ENCODE measurements at places on chromosomes 11 and 22.

DNA sequence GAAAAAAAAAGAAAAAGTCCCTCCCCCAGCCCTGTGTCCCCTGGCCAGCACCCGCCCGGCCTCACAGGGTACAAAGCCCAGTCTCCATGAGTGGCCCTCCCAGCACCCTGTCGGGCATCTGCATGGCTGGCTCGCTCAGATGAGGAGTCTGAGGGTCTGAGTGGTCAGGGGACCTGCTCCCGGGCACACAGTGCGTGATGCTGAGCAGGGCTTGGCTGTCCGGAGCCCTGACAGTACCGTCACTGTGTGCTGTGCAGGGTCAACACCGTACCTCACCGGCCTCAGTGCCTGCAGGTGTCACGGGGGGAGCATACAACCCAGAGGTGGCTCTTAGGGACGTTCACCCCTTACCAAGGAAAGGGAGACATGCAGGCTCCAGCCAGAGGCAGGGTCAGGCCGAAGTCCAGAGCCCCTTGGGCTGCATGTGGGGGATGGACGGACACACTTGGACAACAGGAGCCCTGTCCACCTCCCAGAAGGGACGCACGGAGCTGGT, 3.6 kb upstream of the PLXNB2 start:
- DNase-seq: no peak

DNA sequence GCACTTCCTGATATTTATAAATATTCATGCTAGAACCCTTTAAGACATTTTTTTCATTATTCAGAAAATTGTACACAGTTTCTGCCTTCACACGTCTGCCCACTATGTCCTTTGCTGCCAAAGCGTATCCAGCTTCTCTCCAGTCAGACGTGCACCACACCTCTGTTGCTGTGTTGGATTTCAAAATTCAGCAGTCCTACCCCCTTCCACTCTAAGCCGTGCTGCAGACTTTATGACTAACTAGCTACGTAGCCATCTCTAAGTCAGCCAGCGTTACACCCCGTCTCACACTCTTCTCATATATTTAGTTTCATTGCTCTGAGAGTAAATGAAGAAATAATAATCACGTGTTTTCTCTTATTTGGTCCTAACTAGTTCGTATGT, 28.2 kb upstream of the OPCML start:
- no peak for DNase-seq

GRCh38 chr22:46959369-46959768, 196.9 kb downstream of the TBC1D22A start:
- DNase-seq: no peak

DNA sequence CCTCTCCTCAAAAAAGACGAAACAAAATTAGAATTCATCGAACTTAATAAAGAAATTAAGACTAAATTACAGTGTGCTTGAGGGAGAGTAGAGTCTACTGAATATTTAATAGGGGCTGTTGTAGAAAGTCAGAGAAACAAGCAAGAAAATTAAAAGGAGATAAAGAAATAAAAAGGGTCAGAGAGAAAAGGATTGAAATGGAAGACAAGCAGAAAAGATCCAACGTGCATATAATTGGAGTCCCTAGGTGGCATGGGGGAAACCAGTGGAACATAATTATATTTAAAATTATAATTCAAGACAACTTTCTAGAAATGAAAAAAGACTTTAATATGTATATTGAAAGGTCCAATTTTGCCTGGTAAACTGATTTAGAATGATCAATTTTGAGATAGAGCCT, 74.3 kb downstream of the ACER3 start:
- no peak for DNase-seq

DNA sequence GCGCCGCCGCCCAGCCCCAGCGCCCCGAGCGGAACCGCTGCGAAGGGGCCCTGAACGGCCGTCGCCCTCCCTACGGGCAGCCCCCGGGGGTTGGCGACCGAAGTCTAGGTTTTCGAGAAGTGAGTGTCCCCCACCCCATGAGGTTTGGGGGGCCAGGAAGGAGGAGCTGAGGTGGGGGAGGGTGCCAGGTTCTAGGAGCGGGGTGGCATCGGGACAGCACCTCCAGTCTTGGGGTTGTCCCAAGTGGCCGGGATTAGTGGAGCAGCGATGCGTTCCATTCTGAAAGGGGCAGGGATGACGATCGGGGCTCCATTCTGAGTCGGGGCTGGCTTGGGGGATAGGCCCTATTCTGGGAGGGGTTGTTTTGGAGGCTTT, 408 bp downstream of the PPP2R5B start:
- DNase-seq: no peak

DNA sequence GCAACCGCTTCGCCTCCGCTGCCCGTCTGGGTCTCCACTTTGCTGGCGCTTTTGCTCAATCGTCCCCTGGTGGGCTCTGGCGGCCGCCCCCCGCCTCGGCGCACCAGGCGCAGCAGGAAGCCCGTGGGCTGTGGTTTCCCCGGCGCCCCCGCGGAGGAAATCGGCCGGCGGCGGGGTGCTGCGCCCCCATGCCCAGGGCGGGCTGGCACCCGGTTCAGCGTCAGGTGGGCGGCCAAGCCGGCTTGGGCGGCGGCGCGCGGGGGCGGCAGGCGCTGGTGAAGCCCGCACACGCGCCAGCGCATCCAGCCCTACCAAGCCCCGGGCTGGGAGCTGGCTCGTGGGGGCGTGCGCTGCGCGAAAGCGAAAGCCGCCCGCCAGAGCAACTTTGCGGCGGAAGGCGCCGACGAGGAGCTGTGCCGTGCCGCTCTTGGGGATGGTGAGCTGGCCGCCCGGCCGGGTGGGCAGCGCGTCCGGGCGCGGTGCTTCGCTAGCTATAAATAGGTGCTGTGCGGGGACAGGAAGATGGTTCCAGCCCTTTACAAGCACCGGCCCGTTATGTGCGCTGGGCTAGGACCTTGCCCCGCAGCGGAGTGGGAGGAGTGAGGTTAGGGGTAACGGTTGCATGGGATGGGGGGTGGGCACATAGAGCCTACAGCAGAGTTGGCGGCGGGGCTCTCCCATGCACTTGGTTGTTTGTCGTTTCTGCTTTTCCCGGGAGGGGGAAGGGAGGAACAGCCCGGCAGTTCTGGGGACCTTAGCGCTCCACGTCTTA, 25.0 kb upstream of the SUSD2 start:
- peak; percentile 58 for DNase-seq

DNA sequence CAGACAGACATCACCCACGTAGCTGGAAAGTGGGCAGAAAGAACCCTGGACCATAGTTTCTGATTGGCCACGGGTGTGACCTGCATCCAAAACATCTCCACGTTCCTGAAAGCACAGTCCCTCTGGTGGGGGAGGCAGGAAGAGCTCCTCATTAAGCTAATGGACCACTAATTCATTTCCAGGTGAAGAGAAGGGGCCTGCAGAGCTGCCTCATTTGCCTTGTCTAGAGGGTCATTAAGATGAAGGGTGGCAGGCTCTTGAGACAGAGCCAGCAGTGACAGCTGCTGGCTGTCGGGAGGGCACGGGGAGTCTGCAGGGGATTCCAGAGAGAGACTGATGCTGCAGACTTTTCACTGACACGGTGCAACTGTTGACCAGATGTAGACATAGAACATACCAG, 149.6 kb upstream of the OPCML start:
- no peak for DNase-seq

- no peak for DNase-seq
These were observed 3.3 kb upstream of the BACE1 start for GRCh38 chr11:117319214-117319840.

DNA sequence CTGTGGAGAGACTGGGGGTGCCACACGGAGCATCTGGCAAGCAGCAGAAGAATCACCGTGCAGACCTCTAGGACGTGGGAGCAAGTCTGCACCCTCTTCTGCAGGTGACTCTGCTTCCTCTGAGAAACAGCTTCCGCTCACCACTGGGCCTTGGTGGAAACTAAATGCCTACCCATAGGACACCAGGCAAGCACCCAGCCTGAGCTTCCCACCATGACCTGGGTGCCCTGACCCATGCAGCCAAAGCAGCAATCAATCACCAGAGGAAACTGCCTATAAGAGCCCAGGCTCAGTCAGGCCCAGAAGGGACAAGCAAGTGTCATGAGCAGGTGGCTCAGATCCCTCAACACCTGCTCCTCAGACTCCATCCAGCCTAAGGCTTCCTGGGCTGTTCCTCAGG, 63.4 kb downstream of the IGLL5 start:
- DNase-seq: no peak

DNA sequence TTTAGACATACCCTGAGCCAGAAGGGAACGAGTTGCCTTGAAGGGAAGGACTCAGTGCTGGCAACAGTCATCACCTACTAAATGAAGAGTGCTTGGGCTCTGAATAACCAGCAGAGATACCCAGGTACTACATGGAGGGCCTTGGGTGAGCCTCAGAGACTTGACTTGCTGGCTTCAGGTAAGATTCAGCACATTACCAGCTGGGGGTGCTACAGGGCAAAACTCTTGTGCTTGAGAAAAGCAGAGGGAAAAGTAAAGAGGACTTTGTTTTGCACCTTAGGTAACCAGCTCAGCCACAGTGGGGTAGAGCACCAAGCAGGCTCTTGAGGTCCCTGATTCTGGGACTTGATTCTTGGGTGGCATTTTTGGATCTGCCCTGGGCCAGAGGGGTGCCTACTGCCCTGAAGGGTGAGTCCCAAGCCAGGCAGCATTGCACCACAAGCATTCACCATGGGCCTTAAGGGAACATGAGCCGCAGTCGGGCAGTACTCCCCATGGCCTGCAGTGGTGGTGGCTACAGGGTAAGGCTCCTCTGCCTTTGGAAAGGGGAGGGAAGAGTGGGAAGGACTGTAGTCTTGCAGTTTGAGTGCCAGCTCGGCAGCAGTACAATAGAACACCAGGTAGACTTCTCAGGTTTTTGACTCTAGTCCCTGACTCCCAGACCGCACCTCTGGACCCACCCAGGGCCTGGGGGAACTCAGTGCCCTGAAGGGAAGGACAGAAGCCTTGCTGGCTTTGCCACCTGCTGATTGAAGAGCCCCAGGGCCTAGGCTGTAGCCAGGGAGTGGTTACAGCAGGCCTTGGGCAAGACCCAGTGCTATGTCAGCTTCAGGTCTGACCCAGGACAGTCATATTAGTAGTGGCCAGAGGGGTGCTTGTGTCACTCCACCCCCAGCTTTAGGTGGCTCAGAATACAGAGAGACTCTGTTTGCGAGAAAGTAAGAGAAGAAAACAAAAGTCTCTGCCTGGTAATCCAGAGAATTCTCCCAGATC, 22.7 kb upstream of the PLEKHA7 start:
- no peak for DNase-seq

- peak; percentile 89 for DNase-seq
These were observed at the start of gene SNX32 for GRCh38 chr11:65833297-65834030. SNX32 (plus strand) TSS chr11:65833963; CDS start chr11:65834066, 103 bp downstream.

- DNase-seq: no peak
These were observed 24.8 kb downstream of the ADAMTS15 start for GRCh38 chr11:130473056-130473794.

DNA sequence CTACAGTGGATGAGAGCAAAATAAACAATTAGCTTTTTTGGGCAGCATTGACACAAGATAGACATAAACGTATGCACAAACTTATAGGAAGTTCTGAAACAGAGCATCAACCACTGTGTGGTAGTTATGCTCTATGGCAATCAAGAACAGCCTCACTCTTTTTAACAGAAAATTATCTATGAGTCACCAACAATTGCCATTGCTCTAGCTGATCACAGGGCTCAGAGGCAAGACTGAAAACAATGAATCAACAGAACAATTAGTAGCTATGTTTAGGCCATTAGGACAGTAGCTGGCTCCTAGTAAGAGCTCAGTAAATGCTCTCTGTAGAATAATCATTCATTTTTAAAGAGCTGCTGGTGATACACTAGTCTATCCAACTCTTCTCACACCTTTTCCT, 34.9 kb upstream of the PICALM start:
- no peak for DNase-seq

DNA sequence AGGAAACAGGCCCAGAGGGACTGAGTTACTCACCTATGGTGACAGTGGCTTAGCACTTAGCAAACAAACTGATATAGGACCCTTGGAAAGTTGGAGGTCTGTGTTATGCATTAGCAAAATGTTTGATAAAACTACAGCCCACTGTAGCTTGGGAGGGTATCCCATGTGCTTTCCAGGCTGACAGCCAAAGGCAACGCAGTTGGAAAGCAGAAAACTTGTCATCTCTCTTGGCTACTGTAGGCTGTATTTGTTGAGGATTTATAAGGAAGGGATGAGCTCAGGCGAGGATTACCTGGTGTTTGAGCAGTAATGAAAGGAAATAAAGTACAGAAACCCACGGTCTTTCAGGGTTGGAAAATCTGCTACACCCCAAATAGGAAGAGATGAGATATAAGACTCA, 23.8 kb downstream of the SDHAF2 start:
- no peak for DNase-seq

DNA sequence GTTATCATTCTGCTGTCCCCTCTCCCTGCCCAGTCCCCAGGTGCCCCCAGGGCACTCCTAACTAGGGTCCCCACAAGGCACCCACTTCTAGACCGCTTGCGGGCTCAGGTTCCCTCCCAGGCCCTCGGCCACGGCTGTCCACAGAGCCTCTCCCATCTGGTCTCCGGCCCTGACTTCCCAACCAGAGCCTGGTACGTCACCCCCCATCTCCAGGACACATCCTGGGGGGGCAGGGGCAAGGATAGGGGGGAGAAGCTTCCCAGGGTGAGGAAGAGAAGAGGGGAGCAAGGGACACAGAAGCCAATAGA, 457 bp downstream of the SSTR3 start:
- no peak for DNase-seq

GRCh38 chr22:38901111-38901641, 29.2 kb upstream of the CBX6 start:
- DNase-seq: no peak

- no peak for DNase-seq
These were observed 29.5 kb upstream of the MYH9 start for GRCh38 chr22:36417281-36417686.

- DNase-seq: no peak
These were observed 54.1 kb downstream of the GRIK4 start for GRCh38 chr11:120565466-120566155.

- DNase-seq: no peak
These were observed 13.9 kb downstream of the TMEM184B start for GRCh38 chr22:38258895-38259294.

DNA sequence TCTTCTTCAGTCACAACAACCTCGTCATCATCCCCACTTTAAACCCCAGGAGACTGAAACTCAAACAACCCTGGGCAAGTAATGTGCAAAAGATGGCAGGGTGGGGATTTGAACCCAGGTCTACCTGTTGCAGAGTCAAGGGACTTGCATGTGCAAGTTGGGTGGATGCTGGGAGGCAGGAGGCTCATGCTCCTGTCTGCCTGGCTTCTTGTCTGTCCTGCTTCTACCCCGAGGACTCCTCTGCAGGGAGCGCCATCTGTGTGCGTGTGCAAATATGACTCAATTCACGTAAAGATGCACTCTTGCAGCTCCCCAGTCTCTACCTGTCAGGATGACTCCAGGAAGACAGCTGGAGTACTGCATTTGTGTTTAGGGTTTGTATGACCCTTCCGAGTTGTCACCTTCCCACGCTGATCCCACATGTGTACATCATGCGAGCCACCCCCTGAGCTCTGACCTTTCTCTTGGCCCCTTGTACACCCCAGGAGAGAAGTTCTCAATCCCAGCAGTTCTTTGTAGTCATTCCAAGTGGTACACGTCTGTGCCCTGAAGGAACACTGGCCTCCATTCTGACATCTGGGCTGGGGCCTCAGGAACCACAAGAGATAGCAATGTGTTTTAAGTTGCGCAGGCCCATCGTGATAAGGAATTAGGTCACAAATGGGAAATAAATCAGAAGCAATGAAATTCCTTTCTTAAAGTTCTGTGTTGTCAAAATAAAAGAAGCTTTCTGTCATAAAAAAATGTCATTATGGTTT, 95.7 kb downstream of the CWC15 start:
- no peak for DNase-seq

Measured in activated CD8-positive, alpha-beta memory T cell treated with anti-CD3 and anti-CD28 coated beads for 48 hours (primary cell).